ENCODE measurements at places on chromosomes 11 and 22.

DNA sequence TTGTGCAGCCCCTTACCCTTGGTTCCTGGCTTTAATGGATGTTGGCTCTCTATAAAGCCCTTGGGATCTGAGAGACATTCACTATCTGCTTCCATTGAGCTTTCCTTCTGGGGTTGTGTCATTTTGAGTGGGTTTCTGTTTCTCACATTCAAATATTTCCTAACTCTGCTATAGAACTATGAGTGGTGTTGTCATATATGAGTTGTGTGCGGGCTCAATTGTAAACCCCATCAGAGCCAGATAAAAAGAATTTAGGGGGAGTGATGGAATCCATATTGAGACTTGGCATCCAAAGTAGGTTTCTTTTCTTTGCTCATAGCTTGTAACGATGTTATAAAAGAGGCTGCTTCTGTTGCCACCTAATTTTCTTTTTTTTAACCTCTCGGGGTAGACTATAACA is 41.8 kb upstream of the SPON1 start:
- DNase-seq, result no peak

- DNase-seq, result no peak
Observed at GRCh38 chr11:110297076-110297725, 787 bp upstream of the RDX start.

DNA sequence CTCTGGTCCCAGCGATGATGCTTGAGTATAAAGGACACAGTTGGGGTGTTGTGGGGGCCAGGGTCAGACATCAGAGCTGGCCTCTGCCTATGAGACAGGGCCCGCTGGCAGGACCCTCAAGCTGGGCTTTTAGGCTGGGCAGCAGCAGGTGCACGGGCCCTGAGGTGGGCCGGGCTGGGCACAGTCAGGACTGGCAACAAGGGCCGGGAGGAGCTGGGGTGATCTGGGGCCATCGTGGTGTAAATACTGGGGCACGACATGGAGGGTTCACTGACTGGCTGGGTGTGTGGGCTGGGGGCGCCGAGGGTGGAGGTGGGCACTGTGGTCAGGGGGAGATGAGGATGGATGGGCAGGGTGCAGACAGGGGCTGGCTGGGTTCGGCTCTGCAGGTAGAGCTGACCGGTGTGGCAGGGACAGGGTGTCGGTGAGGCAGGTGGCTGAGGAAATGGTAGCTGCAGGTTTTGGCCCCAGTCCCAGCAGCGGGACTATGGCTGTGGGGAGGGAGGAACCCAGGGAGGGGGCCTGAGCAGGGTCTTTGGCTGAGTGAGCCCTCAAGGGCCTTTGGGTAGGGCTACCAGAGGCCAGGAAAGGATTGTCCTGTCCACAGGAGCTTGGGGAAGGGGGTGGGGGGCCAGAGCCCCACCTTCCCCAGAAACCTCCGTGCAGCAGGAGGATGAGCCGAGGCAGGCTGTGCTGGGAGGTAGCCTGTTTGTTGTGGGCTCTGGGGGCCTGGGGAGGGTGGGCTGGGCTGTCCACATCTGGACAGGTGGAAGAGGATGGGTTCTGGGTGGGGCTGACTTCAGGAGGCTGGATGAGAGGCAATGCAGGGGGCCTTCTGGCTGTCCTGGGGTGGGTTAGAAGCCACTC is 81.4 kb downstream of the KCNQ1 start:
- no peak for DNase-seq

DNA sequence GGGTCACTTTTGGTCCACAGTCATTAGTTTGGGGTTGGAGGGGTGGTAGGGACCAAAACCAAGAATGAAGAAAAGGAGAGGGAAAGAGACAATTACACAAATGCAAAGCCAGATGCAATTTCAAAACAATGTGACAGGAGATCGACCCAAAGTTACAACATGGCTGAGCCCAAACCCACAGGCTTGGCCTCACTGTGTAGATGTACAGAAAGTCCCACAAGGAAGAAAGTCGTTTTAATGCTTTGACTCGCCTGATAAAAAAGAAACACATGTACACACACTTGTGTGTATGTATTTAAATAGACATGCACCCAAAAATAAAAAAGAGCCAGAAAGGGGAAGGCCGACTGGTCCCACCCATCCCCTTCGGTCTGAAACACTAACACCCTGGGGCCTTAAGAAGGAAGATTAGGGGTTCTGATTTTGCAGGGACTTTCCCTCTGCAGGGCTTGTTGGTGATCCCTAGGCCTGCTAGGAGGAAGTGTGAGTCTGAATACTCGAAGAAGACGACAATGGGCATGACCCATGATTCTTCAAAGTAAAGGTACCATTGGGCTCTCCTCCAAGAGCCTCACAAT is 104.1 kb downstream of the ETS1 start:
- no peak for DNase-seq

GRCh38 chr11:102680945-102681344 is 24.6 kb downstream of the MMP27 start:
- no peak for DNase-seq

GRCh38 chr11:26730414-26731083 is 8.7 kb upstream of the SLC5A12 start:
- DNase-seq, result no peak

GRCh38 chr11:563812-564578 is 3.2 kb downstream of the RASSF7 start:
- no peak for DNase-seq

DNA sequence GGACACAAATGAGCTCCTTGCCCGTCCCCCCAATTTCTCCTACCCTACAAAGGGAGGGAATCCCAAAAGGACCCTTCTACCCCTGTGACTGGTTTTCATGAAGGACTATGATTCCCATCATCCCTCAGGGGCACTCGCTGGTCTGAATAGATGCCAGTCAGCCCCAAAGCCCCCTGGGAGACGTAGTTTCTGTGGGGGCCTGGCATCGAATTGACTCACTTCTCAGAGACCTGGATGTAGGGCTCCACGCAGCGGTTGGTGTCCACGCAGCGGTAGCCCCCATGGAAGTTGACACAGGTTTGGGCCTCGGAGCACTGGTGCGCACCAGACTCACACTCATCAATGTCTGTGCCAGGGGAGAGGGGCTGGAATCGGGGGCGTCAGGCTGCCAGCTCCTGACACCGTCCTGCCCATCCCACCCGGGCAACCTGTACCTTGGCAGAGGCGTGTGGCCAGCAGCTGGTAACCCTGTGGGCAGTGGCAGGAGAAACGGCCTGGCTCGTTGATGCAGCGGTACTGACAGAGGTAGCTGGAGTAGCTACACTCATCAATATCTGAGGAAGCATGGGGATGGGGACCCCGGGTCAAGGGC is 4.4 kb downstream of the EFEMP2 start:
- peak; percentile 44 for DNase-seq

- DNase-seq, result no peak
Observed at GRCh38 chr11:103649401-103649895, 387.0 kb upstream of the DDI1 start.

Measured in CD8-positive, alpha-beta T cell (primary cell).